ENCODE measurements at places on chromosomes 12 and 14. TPM values are rescaled to one million over a fixed set of nuclear protein-coding genes. Genes with fewer than 3 reads are reported as not detected.

Gene GPRC5D
- not detected for total RNA-seq

Gene CLIP1
- 109 TPM for total RNA-seq

Gene GALNT6
- 45.3 TPM for total RNA-seq

Gene LRFN5
- total RNA-seq = not detected

Gene SLC10A1
- not detected for total RNA-seq

Gene KLHL33
- not detected for total RNA-seq

Gene LRRC10
- total RNA-seq = not detected

Gene IFNG-AS1
- not detected for total RNA-seq

Gene ALX1
- 2.9 TPM for total RNA-seq

GRCh38 chr12:5442251-5443006 lies 10.5 kb downstream of the NTF3 start:
- no peak for DNase-seq

- DNase-seq = no peak
Measured at GRCh38 chr12:104680070-104680469, 223.3 kb downstream of the CHST11 start.

DNA sequence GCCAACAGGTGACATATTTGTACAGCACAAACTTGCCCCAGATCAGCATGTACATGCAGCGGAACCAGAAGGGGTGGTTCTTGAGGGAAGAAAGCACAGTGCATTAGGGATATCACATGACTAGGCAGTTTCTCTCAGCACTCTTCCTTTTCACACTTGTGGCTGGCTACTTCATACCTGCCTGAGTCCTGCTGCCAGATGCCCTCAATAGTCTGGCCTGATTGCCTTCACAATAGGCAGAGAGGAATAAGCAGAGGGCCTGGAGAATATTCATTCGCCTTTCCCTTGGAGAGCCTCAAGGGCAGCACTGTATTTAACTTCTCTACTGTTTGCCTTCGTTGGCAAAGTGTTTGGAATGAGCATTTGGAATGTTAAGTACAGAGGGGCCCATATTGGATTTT lies 7.9 kb downstream of the EMG1 start:
- no peak for DNase-seq

- no peak for DNase-seq
Measured at GRCh38 chr12:66453120-66453519, 150.8 kb downstream of the HELB start.

- DNase-seq = no peak
Measured at GRCh38 chr12:12167847-12168246, 97.1 kb downstream of the BCL2L14 start.

DNA sequence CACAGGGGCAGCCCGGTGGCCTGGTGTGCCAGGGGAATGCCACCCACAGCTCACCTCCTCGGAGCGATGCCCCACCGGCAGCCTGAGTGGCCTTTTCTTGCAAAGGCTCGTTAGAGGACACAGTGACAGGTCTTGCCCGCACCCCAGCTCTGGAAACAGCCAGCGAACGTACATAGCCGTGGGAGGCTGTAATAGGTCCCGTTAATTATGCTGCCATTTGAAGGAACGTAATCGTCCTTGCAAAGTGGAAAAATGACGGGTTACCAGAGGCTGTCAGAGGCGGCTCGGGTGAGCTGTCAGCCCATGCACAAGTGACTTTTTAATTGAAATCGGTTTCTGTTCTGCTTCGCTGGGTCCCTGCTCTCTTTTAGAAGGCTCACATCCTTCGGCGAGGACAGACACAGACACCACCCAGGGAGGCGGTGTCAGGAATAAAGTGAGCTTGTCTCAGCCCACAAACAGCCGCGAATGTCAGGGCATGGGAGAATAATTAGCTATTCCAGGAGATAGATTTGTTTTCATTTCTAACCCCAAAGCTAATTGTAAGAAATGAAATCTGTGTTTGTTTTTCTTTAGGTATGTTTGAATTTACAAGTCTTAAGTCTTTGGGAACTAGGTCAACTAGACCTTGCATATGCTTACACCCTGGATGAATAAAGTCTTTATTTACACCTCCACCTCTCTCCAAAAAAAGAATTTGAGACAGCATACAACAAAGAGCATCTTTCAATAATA lies 77.2 kb upstream of the RFLNA start:
- DNase-seq = no peak

DNA sequence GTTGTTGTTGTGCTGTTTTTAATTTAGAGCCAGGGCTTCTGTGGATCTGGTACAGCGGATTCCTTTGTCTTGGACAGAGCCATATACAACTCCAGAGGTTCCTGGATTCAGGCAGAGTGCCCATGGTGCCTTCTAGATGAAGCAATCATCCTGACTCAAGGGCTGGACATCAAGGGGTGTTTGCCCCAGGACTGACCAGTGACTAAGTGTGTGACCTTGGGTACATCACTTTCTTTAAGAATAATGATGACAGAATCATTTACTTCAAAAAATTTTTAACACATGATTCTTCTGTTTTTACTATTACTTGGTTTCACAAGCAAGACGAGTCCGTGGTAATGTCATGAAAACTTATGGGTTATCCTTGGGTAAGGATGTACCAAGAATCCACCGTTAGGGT lies 397.3 kb downstream of the ZFP36L1 start:
- no peak for DNase-seq

- DNase-seq = peak; percentile 6
Measured at GRCh38 chr12:26027401-26027800, 68.9 kb downstream of the RASSF8 start.

- DNase-seq = no peak
Measured at GRCh38 chr14:99633141-99633540, 11.8 kb upstream of the HHIPL1 start.

- no peak for DNase-seq
Measured at GRCh38 chr14:100849115-100849781, 23.3 kb downstream of the MEG3 start.

DNA sequence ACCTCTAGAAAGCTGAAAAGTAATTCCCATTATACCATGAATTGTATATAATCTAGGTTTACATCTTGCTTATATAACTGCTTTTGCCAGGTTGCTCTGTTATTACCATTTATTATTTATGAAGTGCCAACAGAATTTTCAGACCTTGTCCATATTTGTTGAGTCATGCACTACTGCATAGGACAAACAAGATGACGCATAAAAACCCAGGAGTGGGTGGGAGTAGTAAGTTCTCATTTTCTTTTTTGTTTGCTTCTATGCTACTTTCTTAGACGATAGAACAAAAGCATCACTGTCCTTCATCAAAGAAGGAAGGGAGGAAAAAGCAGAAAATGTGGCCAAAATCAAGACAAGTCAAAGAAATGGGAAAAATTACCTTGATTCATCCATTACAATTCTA lies 119.0 kb upstream of the RASSF8 start:
- no peak for DNase-seq

DNA sequence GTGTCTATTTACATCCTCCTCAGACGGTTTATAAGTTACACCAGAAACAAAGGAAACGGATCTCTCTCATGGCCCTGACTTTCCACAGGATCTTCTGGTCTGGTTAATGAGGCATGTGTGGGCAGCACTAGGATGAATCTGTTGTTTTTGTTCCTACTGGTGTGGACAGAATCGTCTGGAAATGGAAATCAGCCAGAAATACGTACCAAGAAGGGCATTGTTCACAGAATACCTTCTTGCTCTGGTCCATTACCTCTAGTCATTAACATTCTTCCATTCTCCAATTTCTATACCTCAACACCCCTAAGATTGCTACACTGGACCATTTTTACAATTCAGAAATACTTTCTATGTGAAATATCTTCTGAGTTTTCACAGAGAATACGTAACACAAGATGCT lies 86.0 kb downstream of the TPH2 start:
- no peak for DNase-seq

DNA sequence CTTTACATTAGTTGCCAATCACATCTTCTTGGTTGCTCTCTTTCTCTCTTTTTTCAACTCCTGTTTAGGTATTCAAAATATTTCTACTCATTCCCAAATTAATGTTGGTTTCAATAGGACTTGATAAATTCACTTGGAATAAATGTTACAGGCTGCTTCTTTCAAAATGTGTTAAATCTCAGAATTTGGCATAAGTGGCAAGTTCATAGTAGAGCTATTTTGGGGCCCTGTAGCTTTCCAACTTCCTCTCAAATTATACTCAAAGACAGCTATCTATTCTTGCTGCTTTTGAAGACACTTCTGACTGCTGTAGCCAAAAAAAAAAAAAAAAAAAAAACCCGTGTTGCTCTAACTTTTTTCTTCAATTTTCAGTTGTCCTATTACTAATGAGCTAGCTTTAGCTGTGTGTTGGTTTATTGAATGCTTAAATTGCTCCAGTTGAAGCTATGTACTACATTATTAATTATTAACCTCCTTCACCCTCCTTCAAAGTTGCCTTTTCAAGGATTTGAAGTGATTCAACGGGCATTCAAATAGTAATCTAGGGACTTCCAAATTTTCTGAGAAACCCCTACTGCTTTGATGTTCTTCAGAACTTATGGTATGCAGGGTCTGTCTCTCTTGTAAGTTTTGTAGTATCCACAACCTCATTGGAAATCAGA lies 554.6 kb upstream of the FLRT2 start:
- DNase-seq = no peak

DNA sequence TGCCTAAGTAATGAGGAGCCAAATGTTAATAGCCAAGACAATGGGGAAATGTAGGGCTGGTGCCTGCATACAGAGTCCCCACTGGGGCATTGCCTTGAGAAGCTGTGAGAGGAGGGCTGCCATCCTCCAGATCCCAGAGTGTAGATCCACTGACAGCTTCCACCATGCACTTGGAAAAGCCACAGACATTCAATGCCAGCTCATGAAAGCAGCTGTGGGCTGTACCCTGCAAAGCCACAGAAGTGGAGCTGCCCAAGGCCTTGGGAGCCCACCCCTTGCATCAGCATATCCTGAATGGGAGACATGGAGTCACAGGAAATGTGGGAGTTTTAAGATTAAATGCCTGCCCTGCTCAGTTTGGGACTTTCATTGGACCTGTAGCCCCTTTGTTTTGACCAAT lies 244.7 kb downstream of the BTG1 start:
- no peak for DNase-seq

GRCh38 chr12:49524660-49525324 lies 14.0 kb upstream of the KCNH3 start:
- DNase-seq = no peak

DNA sequence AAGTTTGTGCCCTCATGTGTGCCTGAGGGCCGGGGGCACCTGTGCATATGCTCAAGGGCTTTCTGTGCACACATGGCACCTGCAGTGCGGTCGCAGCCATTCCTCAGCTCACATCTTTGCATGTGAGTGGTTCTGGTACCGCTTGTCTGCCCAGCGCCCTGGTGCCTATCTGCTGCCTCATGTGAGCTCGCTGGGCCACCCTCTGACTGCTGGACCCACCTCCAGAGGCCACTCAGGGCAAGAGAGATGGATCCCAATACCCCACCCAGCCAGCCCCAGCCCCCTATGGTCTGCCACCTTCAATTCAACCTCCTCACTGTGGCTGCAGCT lies 5.4 kb upstream of the AMN start:
- no peak for DNase-seq

- no peak for DNase-seq
Measured at GRCh38 chr12:51751661-51752060, 96.9 kb downstream of the FIGNL2 start.

DNA sequence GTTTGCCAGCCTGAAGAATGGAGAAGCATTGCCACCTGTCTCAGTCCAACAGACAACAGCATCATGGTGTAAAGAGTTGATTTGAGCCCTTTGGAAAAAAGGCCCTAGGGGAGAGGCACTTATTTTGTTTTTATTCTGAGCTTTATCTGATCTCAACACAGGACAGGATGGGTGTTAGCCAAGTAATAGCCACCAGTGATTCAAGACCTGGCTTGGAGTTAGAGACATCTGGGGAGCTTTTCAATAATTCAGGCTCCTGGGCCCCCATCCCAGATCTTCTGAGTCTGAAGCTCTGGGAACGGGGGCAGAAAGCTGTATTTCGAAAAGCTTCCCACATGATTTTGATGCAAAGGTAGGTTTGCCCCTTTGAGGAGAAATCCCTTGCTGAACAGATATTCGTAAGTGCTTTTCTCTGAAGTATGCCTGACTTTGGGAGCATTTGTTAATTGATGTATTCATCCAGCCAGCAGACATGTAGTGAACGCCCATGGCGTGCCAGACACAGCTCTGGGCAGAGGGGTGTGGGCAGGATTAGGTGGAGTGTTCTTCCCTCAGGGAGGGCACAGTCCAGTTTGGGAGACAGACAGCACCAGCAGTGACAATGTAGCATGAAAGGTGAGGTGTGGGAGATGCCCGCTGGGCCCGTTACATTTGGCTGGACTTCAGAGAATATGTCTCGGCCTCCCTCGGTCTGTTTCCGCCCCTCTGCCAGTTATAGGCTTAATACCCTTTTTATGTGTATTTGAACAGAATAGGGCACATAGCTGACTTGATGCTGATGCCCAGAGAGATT lies 72.5 kb downstream of the TSPAN9 start:
- DNase-seq = no peak

All from Calu3 (cell line).